Hepatic stellate cell (primary cell): ENCODE measurements at places on chromosomes 12 and 14.
A peak's percentile ranks its signal among the peaks of the same experiment; 100 is the strongest.

DNA sequence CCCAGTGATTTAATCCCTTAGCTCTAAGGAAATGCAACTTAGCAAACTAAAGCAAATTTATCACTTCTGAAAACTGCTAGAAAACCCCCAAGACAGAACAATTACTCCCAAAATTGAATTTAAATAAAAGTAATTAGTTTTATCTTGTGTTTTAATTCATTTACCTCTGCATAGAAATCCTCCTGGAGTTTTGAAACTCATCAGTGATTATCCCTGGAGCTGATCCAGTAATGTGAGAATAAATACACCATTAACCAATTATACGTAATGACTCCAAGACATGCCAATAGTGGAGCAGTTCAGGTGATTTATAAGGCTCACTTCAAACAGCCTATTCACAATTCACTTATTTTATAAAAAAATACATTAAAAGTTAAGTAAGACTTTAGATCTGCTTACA lies 855.3 kb upstream of the FLRT2 start:
- no peak for DNase-seq

- DNase-seq, result no peak
These were observed 49.4 kb upstream of the ZFP36L1 start for GRCh38 chr14:68842298-68842697.

GRCh38 chr14:61567838-61568571 lies 127.3 kb upstream of the HIF1A start:
- no peak for DNase-seq

DNA sequence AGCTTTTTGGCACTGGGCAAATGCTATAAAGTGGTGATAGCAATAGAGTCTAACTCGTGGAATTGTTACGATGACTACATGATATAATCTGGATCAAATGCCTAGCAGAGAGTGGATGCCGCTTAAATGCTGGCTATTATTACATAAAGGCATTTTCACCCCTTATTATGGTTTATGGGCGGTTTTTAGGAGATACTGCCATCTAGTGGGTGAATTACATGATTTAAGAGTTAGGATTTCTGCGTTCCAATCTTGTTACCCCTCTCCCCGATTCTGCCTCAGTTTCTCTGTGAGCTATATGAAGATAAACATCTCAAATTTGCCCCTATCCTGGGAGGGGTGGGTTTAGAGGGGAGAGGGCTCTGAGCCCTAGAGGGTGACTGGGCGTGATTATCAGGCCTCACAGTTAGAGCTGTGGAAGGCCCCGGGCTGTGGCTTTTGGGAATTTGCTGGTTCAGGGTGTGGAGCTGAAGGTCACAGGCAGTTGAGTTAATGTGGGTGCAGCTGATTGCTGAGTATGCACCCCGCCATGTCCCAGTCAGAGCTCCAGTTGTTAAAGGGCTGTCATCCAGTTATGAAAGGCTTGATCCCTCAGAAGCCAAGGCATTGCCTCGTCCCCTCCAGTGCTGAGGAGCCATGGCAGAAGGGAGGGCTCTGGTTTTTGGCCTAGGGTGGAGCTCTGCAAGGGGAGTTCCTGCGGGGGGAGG lies 14.4 kb downstream of the CLSTN3 start:
- peak; percentile 48 for DNase-seq

DNA sequence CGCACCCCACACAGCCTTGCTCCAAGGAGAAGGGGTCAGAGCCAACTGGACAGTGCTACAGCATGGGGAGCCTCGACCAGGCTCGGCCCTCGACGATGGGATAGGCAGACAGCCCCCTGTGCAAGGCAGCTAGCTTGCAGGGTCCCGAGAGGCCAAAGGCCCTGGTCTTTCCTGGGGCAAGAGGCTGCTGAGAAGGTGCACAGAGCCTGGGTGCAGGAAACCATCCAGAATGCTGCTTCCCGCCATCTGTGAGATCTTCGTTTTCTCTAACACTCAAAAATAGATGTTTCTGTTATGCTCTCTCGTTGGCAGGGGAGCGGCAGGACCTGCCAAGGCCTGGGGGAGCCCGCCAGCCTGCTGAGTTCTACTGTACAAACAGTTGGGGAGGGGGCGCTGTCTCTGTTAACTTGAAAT lies 168.0 kb upstream of the RTL1 start:
- no peak for DNase-seq

- no peak for DNase-seq
These were observed 12.9 kb downstream of the CEP170B start for GRCh38 chr14:104877806-104878550.

- no peak for DNase-seq
These were observed 105.4 kb upstream of the CNTN1 start for GRCh38 chr12:40586823-40587222.

GRCh38 chr12:127636882-127637281 lies 630.1 kb upstream of the TMEM132C start:
- DNase-seq, result no peak

DNA sequence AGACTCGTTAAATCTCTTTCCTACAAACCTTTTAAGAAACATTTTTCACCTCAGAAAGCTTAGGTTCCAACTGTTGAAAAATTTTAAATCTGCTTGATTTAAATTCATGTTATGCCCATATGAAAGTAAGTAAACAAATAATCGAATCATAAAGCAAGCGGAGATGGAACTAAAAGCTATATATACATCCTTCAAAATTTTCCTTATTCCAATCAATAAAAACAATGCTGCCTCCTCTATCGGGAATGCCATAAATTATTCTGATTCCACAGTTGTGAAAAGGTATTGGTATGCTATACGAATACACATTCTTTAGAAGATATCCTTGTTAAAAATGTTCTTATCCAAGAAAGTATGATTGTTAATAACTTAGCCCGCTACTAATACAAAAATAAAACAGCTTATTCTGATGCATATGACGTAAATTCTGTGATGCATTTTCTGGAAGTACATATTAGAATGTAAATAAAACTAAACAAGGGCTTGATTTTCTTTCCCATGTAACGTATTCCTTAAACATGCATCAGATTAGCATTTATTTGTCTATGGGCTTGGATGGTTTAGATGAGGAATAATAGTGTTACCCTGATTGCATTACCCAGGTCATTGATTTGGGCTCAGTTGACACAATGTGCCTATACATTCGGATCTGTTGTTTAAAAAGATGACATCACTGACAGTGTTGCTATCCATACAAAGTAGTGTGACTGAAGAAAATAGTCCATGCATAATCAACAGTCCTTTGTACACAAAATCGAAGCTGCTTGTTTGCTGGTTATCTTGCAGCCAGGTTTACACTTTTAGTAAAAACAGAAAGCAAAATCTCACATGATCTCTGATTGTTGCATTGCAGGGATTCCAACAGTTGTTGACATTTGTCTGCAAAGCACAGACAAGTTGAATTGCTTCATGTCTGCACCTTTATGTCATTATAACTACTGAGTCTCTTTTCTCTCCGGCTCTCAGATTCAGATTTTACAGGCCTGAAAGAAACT lies 656 bp upstream of the DTD2 start:
- DNase-seq, result no peak

DNA sequence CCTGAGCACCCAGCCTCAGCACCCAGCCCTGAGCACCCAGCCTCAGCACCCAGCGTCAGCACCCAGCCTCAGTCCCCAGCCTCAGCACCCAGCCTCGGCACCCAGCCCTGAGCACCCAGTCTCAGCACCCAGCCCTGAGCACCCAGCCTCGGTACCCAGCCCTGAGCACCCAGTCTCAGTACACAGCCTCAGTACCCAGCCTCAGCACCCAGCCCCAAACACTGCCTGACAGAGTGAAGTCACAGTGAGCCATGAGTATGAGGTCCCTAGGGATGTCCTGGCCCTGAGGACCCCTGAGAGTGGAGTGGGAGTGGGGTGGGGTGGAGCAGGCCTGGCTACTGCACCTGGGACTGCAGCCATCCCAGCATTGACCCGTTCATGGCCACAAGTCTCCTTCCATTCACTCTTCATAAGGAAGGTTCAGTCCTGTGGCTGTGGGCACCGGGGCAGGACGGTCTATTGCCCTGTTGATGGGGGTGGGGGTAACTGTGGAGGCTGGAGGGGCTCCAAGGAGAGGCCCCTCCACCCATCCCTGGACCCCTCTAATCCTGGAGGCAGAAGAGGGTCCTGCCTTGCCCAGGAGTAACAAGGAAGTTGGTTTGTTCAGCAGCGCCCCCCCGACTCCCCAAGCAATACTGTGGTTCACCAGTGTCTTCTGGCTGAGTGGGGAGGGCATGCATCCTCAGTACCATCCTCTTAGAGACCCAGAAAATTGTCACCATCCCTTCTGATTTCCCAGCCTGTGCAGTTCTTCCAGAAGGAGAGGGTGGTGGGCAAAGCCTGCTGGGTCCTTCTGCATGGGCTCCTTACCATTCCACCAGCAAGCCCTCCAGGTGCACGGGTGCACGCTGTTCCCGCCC lies 140.5 kb downstream of the ADGRD1 start:
- no peak for DNase-seq

DNA sequence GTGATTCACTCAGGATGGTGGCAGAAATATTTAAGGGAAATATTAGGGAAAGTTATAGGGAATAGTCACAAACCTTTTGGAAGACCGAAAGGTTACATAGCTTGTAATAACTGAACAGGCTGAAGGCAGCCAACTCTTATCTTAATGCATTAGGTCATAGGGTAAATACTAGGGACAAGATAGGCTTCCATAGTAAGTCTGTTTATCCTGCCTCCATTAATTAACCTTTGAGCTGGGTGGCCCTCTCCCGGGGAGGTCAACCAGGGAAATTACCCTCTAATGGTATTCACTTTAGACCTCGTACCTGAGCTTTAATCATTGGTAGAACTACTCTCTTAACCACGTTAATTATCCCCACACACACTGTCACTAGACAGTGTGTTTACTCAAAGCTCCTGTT lies 981.8 kb downstream of the SLC16A7 start:
- DNase-seq, result no peak

- no peak for DNase-seq
These were observed 10.2 kb upstream of the PRKAG1 start for GRCh38 chr12:49028666-49029275.

DNA sequence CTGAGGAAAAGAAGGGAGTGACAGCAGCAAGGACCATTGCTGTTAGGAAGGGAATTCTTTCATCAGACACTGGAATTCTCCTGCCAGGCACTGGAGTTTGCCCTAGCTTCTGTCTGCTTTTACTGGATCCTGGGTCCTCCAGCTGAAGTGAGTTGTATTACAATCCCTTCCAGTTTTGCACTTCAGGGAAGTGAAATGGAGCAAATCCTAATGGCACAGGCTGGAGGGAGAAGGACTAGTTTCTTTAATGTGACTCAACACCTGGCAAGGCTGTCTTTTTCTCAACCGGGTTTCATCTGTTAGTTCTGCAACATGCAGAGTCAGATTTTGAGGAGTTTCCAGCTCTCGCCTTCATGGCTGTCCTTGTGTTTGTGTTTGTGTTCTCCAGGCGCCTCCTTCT lies 45.8 kb downstream of the ETV6 start:
- DNase-seq, result no peak

- DNase-seq, result peak; percentile 82
These were observed 4.8 kb upstream of the AMN start for GRCh38 chr14:102917469-102918211.

- DNase-seq, result no peak
These were observed 14.8 kb downstream of the TMEM260 start for GRCh38 chr14:56594428-56594827.

DNA sequence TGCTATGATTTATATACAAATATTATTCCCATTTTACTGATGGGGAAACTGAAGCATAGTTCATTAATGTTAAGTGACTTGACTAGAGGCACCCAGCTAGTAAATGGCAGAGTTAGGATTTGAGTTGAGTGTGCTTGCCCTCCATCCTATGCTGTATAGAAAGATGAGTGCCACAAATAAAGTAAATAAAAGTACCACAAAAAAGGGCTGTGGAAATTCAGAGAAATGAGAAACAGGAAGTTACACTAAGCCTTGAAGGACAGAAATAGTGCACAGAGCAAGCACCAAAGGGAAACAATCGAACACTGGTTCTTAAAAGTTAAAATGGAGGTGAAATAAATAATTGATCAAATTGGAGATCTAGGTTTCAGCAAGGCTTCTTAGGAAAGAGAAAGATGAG lies 9.2 kb upstream of the ABCD2 start:
- DNase-seq, result no peak

DNA sequence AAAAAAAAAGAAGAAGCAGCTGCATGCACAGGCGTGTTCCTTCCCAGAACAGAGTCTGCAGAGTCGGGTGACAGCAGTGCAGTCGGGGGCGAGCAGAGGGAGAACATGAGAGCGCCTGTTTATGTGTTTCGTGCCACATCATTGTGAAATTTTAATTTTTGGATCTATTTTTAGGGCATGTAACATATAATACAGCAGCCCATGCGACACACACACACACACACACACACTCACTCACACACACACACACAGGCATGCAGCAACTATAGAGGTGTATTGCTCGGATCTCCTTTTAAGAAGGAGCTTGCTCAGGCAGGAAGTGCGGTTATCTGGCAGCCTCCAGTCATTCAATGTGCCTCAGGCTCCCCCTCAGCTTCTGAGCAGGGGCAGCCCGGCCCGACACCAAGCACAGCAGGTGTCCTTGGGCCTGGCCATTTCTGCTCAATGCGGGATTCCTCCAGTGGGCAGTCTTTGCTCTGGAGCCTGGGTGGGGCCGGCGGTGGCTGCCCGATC lies 71.8 kb downstream of the ZNF664 start:
- DNase-seq, result no peak

DNA sequence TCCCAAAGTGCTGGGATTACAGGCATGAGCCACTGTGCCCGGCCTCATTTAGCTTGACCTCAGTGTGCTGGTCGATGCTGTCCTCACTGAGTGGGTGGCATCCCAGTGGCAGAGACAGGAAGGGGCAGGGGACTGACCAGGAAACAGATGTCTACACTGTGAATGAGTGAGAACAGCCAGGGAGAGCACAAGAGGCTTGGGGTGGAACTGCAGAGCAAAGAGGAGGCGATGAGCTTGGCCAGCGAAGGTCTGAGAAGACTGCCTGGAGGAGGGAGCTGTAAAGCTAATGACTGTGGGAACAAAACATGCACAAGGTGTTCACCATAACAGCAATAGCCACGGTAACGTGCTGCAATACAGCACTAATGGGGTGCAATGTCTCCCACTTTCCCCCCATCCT lies 57.2 kb upstream of the BEGAIN start:
- no peak for DNase-seq

GRCh38 chr12:26689281-26689841 lies 143.6 kb downstream of the ITPR2 start:
- no peak for DNase-seq

DNA sequence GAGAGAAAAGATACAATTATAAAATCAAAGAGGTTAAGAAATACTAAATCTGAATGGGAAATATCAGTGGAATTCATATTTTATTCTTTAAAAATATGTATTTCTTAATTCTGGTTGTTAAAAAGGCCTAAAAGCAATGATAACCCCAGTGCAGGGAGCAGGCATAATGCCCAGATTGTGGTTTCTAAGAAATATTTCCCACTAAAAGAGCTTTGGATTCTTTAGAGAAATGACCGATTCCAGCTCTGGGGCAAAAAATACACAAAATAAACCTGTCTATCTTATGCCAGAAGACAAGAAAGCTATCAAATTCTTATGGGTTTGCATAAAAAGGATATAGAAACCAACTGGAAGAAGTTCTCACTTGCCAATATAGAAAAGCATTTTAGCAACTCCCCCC lies 71.6 kb downstream of the PDE6H start:
- no peak for DNase-seq

DNA sequence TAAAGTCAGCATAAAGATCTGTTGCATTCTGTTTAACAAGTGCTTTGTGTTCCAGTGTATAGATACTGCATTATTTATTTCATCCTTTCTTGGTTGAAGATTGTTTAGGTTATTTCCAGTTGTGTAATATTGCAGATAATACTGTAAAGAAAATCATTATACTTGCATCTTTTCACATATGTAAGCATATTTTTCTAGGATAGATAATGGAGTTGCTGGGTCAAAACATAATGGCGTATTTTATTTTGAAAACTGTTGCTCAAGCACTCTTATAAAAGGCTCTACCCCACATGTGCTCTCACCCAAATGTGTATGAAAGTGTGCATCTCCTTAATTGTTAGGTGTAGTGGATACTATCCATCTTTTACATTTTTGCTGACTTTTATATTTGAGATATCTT lies 274.4 kb downstream of the FBXL14 start:
- no peak for DNase-seq
